ENCODE measurements at places on chromosomes 6 and 20.

GRCh38 chr6:39426073-39426456, 103.6 kb upstream of the KCNK16 start:
- DNase-seq, result no peak

DNA sequence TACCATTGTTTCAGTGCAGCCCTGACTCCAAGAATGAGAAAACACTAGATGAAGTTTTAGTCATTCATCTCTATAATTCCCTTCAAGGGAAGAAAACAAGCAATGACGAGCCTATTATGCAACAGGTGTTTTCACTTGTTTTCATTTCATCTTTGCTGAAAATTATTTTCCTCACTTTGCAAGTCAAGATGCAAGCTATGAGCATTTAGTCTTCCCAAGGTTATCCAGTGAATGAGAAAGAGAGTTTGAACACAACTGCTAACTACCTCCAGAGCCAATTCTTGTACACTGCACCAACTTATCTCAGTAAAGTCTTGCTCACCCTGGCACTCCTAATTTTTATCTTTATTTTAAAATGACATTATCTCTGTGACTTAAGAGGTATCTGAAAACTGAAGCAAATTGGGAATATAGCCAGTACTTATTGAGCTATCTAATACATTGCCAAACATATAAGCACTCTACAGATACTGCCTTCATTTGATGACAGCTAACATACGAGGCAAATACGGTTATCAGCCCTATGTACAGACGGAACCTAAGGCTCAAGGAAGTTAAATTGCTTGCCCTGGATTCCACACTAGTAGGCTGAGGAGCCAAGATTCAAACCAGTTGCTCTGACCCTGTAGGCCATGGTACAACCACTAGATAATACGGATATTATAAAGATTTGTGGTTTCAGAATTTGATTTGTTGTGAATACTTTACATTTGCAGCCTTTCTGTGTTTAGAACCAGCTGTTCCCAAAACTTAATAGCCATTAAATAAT, 36.8 kb downstream of the MOXD1 start:
- no peak for DNase-seq

GRCh38 chr20:32574296-32575226, 10.6 kb downstream of the NOL4L start:
- DNase-seq, result no peak

DNA sequence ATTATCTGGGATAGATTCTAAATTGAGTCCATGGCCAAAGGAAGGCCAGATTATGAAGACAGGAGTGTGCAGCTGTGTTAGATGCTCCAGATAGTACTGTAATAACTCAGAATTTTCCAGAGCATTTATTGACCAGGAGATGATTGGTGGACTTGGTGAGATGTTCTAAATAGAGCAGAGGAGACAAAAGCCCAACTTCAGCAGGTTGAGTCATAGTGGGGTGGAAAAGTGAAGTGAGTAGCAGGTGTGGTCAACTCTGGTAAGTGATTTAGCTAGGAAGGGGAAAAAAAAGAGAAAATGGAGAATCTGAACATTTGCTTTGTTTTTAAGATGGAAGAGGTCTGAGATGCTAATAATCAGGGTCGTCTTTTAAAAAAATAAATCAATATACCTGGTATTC, 227.4 kb downstream of the TMEM200A start:
- DNase-seq, result no peak

- DNase-seq, result no peak
These were observed 48.3 kb downstream of the CARMIL1 start for GRCh38 chr6:25327432-25327831.

- DNase-seq, result no peak
These were observed 30.9 kb downstream of the ANGPT4 start for GRCh38 chr20:884983-885952.

DNA sequence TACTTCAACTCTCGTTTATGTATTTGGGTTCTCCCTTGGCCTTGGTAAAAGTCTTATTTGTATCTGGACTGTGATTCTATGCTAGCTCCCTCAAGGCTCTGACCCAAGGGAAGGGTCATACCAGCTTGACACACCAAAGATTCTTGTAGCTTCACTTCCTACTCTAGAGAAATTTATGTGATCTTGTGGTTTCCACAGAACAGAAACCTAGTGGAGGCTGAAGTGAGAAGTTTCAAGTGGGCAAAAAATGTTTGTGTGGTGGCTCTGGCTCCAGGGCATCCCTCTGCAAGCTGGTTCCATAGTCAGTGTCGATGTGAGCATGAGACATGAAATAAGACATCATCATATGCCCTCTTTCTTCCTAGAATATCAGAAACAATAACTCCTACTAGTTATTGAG, 48.1 kb upstream of the TNFRSF21 start:
- no peak for DNase-seq

DNA sequence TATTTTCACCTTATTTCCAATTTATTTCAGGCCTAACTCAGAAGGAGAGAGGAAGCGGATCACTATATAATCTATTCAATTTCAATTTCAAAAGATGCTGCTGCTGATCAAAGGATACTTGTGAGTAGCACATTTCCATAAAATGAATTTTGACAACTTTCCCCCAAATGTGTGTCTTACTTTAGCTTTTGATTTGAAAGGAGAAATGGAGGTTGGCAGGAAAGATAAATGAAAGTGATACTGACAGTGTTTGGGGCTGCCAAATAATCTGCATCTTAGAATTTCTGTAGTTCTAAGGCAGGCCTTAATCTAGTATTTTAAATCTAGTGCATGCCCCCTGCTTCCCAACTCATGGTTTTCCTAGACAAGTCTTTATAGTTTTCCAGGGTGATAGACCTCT, 535.4 kb downstream of the DOK5 start:
- no peak for DNase-seq

- DNase-seq, result no peak
These were observed 40.0 kb upstream of the CLDN20 start for GRCh38 chr6:155223646-155224451.

- no peak for DNase-seq
These were observed 44.6 kb downstream of the JPH2 start for GRCh38 chr20:44142413-44142812.

DNA sequence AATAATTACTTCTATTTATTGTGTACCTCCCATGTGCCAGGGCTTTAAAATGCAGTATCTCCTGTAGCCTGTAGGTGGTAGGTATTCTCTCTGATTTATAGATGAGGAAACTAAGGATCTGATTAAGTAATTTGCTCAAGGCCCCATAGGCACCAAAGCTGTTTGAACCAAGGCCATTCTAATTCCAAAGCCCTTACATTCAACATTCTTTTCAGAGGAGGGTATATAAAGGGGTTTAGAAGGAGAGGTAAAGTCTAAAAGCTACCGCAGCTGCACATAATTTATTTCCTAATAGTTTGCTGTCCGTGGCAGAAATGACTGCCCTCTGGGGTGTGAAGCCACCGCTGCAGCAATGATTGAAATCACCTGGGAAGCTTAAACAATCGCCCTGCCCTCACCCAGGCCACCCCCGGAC, 95.0 kb upstream of the FAM8A1 start:
- no peak for DNase-seq

GRCh38 chr6:733431-734219, 40.7 kb upstream of the EXOC2 start:
- no peak for DNase-seq

GRCh38 chr20:2242678-2243077, 53.1 kb upstream of the TGM3 start:
- no peak for DNase-seq

- no peak for DNase-seq
These were observed 54.1 kb downstream of the CDS2 start for GRCh38 chr20:5180933-5181332.

DNA sequence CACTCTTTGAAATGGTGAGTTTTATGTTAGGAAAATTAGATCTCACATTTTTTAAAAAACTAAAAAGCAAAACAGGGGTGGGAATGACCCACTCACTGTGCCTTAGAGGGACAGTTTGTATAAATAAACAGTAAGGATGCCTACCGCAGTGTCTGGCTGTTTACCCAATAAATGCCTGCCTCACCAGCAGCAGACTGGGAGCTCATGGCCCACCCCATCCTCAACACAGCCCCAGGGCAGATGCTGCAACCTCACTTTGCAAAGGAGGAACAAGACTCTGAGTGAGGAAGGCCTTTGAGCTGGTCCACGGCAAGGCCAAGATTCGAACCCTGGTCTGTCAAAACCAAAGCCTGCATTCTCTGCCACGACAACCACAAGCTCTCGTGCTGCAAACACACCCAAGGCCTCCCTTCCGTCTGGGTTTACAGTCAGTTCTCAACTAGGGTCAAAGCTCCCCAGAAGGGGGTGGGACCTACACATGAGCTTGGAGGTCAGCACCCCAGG, 77.8 kb downstream of the BMP7 start:
- DNase-seq, result no peak

DNA sequence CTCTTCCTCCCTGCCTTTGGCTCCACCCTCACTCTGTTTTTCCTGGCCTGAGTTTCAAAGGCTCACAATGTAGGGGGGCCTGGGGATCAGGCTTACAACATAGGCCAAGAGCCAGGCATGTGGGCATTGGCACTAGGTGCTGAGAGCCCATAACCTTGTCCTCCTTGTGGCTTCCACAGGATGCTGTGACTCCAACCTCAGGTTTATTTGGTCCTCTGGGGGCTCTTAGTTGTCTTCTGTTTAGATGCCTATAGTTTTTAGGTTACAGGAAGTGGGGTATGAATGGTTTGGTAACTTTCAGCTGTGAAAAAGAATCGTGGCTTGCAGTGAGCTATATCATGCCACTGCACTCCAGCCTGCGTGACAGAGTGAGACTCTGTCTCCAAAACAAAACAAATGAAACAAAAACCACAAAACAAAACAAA, 25.6 kb downstream of the MMP24 start:
- DNase-seq, result no peak

DNA sequence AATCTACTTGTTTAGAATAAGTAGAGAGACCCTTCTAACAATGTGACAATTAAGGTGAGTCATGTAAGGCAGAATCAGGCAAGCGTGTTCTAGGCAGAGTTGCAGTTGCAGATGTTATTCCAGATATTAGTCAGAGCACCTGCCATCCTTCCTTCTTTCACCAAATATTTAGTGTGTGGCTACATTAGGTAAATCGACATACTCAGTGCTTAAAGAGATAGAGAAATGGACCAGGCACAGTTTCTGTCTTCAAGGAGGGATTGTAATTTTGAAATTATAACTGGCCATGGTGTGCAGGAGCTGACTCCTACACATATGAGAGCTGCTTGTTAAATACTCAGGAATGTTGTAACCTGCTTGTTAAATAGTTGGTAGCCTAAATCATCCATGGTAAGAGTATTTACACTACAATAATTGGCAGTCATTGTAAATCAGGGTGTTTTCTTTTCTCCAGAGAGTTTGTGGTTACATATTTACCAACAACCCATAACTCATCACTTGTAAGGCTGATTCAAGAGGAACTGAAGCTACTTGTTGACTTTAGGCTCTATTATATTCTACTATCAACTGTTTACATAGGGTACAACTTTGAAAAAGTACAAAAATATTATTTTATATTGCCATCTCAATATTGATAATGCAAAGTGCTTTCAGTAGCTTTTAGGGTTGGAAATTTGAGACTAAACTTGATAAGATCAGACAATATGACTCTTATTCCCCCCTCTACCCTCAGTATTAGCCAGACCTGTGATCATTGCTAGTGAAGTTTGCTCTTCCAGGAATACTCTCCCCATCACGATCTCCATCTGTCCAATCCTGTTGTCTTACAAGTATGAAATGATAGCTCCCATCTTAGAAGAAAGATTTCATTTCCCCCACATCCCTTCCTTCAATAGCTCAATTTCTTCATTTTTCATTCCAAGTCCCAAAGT, 607.1 kb downstream of the COL12A1 start:
- no peak for DNase-seq

DNA sequence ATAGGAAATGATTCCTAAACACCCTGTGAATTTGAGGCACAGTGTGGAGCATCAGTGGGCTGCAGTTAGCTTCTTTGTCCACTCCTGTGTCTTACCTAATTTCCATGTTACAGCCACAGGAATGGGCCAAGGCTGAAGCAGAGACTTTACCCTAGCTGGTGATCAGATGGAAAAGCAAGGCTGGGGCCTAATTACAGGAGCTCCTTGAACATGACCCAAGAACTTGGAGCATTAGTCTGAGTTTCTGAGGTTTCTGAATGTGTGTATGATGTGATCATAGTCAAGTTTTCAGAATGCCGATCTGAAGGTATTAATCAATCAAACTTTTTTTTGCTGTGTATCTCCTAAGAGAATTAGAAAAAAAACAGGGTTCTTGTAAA, 18.0 kb downstream of the HECA start:
- no peak for DNase-seq

DNA sequence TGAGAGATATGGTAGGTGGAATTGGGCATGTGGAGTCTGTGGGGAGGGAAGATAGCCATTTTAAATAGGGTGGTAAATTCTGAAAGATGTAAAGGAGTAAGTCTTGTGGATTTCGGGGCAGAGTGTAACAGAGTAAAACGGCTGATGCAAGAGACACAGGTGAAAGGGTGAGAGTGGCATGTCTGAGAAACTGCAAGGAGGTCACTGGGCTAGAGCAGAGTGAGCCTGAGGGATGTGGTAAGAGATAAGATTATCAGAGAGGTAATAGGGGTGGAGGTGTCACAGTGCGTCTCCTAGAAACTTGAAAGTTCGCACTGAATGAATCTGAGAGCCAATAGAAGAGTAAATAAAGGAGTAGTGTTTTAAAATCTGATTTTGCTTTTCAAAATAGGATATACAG, 308.1 kb downstream of the EPM2A start:
- no peak for DNase-seq

DNA sequence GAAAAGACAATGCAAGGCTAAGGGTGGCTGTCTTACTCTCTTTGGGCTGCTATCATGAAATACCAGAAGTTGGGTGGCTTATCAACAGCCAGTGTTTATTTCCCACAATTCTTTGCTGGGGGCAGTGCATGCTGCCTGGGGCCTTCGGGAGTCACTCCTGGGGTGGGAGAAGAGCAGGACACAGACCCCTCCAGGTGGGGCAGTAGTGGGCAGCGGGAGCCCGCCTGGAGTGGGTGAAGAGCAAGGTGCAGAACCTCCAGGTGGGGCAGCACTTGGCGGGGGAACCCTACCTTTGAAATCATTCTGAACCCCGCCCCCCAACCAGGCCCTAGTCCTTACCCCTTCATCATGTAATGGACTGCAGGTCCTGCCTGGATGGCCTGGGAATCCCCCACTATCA, 69.6 kb upstream of the THBS2 start:
- no peak for DNase-seq

- no peak for DNase-seq
These were observed 107.3 kb upstream of the SNX9 start for GRCh38 chr6:157715728-157716164.

- no peak for DNase-seq
These were observed 12.1 kb downstream of the SSR1 start for GRCh38 chr6:7300926-7301325.

- no peak for DNase-seq
These were observed 55.7 kb upstream of the FRMD1 start for GRCh38 chr6:168134560-168135201.

- DNase-seq, result no peak
These were observed 16.7 kb upstream of the TFAP2A start for GRCh38 chr6:10431423-10432164.

- DNase-seq, result no peak
These were observed 100.6 kb upstream of the MLIP start for GRCh38 chr6:54010340-54011276.

- no peak for DNase-seq
These were observed 643 bp upstream of the SLC35D3 start for GRCh38 chr6:136921381-136921935.
